ENCODE measurements at places on chromosomes 1 and 21.

DNA sequence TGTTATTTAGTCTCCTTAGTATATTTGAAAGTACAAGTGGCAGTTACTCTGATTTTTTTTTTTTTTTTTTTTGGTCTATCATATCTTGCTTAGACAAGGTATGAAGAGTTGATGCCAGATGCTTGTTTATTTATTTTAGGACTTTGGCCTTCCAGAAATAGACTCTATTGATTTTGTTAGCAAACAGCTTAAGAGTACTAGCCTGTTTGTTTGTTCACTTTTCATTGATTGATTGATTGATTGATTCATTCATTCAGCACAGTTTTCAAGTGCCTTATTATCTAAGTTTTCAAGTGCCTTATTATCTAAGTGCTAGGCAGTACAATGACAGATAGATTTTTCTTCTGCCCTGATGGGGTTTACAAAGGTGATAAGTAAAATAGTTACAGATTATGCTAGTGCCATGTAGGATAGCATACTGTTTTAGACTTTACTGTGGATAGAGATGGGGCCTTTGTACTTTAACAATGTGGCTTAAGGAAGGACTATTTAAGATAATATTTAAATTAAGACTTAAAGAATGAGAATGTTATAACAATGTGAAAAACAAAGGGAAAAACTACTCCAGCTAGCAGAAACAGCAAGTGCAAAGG, 50.5 kb downstream of the MTF2 start:
- no peak for DNase-seq

DNA sequence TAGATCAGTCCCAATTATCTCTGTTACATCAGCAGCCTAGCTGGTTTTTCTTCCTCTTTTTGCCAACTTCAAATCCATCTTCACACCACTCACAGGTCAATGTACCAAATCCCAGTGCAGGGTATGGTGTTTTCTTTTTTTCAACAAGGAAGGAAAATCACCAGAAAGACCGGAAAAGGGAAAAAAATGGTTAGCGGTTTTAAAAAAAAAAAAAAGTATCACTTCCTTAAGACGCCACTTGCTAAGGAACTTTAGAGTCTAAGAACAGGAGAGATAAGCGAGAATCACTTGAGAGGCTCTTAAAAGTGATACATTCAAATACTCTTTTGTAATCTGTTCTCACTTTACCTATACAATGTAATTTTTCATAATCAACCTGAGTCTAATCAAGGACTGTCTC, 3.1 kb upstream of the OR10J1 start:
- no peak for DNase-seq

GRCh38 chr21:45440736-45441350, 35.9 kb downstream of the COL18A1 start:
- no peak for DNase-seq

DNA sequence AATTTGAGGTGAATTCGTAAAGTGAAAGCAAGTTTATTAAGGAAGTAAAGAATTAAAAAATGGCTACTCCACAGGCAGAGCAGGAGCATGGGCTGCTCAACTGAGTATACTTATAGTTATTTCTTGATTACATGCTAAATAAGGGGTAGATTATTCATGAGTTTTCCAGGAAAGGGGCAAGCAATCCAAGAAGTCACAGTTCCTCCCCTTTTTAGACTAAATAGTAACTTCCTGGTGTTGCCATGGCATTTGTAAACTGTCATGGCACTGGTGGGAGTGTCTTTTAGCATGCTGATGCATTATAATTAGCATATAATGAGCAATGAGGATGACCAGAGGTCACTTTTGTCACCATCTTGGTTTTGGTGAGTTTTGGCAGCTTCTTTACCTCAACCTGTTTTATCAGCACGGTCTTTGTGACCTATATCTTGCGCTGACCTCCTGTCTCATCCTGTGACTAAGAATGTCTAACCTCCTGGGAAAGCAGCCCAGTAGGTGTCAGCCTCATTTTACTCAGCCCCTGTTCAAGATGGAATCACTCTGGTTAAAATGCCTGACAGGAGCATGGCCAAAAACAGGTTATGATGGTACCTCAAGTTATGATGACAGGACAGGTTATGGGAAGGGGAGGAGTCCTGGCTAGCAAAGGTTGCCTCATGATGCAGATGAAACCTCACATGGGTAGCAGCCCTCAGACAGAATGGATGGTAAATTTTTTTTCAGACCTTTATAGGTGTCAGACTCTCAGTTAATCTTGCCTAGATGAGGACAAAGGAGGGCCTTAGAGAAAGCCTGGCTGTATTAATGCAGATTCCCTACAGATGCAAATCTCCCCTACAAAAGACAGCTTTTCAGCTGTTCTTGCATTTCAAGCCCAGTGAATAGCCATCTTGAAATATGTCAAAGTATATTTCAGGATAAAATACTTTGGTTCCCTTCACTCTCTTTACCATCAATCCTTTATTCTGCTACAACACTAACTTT, 49.7 kb downstream of the SIPA1L2 start:
- DNase-seq = no peak

DNA sequence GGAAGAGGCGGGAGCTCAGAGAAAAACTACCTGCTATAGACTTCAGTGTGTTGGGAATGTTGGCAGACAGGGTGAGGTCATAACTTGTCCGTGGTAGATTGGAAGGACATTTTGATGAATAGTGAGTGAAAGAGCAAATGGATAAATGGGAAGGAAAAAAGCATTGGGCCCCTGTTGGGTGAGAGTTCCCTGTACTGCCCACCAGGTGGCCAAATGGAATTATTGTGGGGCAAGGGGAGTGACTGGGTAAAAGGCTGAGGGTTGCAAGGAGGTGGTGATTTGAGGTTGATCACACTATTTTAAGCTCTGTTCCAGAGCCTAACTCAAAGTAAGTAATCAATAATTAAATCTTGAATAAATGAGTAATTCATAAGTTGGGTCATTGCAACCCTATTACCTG, 60.4 kb downstream of the MRPS6 start:
- no peak for DNase-seq

DNA sequence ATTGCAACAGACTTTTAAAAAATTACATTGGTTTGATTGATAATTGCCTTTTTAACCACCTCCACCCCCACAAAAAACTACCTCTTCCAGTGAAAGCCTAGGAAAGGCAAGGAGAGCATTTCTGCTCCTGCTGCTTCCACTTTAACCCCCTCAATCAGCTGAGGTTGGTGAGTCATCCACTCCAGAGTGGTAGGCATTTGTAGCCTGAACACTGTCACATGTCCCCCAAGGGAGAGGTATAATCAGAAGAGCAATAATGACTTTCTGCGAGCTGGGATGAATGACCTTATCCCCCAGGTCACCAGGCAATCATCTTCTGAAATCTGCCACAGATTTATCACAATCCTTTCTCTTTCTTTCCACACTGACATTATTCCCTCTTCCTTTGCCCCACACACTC, 126.6 kb upstream of the CAMK1G start:
- DNase-seq = no peak

DNA sequence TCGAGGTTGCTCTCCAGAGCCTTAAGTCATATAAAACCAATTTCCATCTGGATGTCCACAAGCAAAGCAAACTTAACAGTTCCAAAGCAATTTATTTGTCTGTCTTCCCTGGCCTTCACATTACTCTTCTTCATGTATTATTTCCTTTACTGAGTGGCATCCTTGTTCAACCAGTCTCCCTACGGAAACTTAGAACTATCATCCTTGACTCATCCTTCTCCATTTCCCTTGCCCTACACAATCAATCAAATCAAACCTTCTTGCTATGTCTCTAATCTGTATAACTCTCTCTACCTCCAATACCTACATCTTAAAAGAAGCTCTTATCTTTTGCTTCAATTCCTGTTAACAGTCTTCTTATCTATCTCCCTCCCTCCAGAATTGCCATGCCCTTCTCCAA, 25.4 kb downstream of the EGLN1 start:
- no peak for DNase-seq

- DNase-seq = no peak
Measured at GRCh38 chr1:101613546-101613945, 376.7 kb downstream of the S1PR1 start.

DNA sequence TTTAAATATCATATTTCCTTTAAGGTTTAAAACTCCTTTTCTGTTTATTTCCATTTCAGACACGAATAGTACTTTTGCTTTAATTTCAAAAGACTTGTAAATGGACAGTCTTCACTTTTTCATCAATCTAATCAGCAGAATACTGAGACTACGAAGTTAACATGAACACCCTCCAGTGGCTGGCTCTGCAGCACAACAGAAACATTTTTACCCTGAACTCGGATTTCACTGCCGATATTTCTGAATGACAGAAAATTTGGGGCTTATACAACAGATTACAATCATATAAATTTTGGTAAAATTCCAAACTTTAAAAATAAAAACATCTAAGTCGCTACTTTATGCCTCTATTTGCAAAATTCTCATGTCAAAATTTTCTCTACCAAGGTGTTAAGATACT, 86.2 kb downstream of the AKT3 start:
- no peak for DNase-seq

DNA sequence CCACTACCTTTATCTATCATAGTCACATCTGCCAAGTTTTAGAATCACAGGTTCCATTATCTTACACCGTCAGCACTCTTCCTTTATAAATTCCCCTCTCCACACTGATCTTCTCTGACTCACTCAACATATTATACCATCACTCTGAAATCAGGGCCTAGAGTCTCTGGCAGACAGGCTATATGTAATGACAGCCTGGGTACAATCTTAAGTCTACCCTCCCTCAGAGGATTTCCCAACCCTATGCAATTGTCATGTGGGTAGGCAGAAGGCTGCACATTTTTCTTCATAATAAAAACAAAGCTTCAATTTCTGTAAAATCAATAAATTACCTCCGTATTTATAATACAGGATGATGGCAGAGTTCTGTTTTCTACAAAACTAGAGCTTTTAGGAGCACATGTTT, 138.0 kb downstream of the RERE start:
- no peak for DNase-seq

GRCh38 chr1:42931911-42932422, 26.7 kb downstream of the SLC2A1 start:
- DNase-seq = no peak

DNA sequence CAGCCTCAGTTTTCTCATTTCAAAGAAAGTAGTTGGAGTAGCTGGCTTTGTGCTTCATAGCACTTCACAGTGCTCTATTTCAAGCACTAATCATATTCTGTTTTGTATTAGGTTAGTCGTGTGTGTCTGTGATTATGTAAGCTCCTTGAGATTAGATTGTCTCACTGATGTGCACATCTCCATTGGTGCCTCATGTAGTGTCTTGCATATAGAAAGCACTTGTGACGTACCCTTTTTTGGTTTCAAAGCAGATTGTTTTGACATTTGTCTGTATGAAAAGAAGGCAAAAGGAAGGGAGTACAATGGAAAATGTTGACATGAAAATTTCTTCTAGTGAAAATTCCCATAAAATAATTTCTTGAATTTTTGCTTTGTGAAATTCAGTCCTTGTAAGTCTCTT, 13.9 kb downstream of the BTBD8 start:
- DNase-seq = no peak

DNA sequence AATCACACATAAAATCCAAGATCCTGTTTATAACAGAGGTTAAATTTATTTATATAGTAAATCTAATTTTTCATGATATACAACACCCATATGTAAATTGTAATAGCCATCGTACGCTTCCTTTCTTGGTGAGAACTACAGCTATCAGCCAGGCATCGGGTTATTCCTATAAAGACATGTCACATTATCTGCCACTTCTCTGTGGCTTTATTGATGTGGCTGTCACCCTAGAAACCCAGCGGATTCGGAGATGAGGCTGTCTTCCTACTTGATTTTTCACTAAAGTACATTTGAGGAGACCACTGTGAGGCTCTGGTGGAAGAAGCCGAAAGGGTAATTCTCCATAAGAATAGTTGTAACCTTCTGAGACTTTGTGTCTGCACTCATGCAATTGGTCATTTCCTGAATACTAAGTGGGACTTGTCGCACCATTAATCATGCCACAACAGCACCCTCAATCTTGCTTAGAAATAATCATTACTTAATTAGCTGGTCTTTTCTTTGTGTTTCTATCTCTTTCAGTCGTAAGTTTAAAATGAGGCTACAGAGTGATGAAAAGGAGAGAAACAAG, 106.0 kb downstream of the NTNG1 start:
- no peak for DNase-seq

DNA sequence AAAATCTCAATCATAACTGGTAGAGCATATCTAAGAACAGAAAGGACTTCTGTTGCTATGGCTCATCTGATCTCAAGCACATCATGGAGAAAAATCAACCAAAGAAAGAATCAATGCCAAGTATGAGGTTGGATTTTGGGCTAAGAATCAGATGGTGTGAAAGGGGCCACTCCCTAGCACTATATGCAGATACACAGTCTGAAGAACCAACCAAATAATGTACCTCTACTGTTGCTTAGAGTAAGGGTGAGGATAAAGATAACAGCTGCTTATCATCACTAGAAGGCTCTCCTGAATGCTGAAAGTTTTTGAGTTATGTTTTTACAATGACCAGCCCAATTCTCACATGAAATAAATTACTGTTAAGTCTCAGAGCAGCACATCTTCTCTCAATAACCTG, 35.6 kb downstream of the ST7L start:
- no peak for DNase-seq

GRCh38 chr1:240352769-240353168, 259.2 kb downstream of the GREM2 start:
- DNase-seq = no peak

GRCh38 chr1:17215545-17215890, 10.6 kb downstream of the PADI1 start:
- peak; percentile 17 for DNase-seq

- DNase-seq = no peak
Measured at GRCh38 chr1:63678200-63678599, 85.0 kb downstream of the PGM1 start.

- DNase-seq = no peak
Measured at GRCh38 chr1:24284156-24284471, 35.0 kb upstream of the GRHL3 start.

DNA sequence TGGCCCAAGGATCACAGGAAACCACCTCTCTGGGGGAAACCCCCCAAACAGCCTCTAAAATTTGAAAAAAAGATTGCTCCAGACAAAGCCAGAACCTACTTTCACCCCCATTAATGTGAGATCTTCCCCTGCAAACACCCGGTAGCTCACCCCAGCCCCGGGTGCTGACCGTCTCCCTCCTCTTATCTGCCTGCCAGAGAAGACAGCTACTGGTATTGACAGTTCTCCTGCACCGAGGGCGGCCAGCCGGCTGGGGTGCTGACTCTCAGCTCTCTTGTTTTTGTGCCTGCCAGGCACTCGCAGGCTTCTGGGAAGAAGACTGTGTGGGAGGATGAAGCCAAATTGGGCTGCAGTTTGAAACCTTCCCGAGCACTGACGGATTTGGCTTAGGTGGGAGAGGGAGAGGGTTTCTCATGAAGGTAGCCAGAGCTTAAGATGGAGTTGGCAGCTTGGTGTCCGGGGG, 48.2 kb downstream of the RASSF5 start:
- no peak for DNase-seq

DNA sequence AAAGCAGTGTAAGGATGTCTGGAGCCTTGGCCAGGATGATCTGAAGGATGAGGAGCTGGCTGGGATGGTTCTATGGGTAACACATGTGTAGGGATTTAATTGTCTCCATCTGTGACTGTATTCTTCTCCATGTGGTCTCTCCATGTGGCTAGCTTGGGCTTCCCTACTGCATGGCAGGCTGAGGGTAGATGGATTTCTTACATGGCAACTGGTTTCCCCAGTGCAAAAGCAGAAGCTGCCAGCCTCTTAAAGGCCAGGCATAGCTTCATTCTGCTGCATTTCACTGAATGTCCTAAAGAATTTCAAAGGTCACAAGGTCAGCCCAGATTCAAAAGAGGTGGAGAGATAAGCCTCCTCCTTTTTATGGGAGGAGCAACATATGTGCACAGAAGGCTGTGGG, 61.7 kb downstream of the XCL2 start:
- no peak for DNase-seq

- DNase-seq = no peak
Measured at GRCh38 chr1:205492774-205493173, 11.7 kb upstream of the CDK18 start.
